ENCODE measurements at places on chromosomes 6 and 20.

DNA sequence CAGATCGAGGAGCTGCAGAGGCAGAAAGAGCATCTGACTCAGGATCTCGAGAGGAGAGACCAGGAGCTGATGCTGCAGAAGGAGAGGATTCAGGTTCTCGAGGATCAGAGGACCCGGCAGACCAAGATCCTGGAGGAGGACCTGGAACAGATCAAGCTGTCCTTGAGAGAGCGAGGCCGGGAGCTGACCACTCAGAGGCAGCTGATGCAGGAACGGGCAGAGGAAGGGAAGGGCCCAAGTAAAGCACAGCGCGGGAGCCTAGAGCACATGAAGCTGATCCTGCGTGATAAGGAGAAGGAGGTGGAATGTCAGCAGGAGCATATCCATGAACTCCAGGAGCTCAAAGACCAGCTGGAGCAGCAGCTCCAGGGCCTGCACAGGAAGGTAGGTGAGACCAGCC is 26.2 kb downstream of the C20orf173 start:
- DNase-seq = no peak

GRCh38 chr6:110282412-110282811 is 75.7 kb downstream of the METTL24 start:
- no peak for DNase-seq

GRCh38 chr6:27546522-27546921 is 73.6 kb upstream of the ZNF184 start:
- DNase-seq = no peak

DNA sequence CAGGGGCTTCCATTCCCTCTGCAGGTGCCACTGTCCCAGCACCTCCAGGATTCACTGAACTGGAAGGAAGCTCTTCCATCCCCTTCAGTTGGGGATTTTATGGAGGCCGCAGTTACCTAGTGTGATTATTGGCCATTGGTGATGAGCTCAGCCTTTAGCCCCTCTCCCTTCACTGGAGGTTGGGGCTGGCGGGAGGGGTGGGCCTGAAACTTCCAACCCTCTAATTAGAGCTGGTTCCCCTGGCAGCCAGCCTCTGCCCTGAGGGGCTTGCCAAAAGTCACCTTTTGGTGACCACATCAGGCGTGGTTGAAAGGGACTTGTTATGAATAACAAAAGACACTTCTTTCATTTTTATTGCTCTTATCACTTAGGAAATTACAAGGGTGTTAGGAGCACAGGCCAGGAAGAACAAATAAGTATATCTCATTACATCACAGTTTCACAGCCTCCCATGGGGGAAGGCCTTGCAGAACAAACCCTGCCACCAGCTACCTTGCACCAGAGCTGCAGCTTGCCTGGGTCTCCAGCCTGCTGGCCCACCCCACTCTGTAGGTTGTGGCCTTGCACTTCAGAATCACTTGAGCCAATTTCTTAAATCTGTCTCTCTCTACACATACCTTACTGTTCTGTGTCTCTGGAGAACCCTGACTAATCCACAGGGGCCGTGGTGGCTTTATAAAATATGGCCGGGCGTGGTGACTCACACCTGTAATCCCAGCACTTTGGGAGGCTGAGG is 5.0 kb downstream of the PYGB start:
- no peak for DNase-seq

GRCh38 chr6:45504947-45505346 is 127.2 kb upstream of the SUPT3H start:
- DNase-seq = no peak

DNA sequence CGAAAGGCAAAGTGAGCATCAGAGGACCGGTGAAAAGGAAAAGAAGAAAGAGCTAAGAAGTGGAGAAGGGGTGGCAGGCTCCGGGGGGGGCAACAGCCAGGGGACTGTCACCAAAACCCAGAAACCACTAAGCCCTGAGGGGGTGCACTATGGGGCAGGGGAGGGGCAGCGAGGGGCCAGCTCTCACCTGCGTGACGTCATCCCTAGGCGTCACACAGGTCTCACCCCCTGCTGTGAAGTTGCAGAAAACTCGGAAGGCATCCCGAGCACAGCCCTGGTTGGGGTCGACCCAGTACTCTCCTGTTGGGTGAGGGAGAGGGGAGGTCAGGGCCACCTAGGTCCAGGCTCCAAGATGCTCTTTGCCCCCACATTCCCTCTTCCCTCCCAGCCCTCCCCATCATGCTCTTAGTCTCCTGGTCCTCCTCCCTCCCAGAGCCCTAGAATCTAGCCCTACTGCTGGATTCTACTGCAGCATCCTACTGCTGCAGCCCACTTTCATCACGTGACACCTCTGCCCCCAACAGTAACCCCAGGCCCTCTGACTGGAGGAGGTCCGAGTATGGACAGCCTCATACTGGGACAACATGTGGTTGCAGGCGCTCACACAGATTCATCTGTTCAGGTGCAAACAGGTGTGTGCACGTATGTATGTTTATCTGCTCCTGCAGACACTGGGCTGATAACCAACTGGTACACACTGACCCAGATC is 27.4 kb downstream of the COL11A2 start:
- DNase-seq = no peak

GRCh38 chr6:39576556-39577303 is 148.5 kb downstream of the KIF6 start:
- DNase-seq = no peak

GRCh38 chr6:2658788-2659187 is 91.9 kb downstream of the MYLK4 start:
- no peak for DNase-seq

- DNase-seq = no peak
Measured at GRCh38 chr6:116072368-116072767, 11.7 kb upstream of the FRK start.

- no peak for DNase-seq
Measured at GRCh38 chr6:53325785-53326184, 23.0 kb downstream of the ELOVL5 start.

DNA sequence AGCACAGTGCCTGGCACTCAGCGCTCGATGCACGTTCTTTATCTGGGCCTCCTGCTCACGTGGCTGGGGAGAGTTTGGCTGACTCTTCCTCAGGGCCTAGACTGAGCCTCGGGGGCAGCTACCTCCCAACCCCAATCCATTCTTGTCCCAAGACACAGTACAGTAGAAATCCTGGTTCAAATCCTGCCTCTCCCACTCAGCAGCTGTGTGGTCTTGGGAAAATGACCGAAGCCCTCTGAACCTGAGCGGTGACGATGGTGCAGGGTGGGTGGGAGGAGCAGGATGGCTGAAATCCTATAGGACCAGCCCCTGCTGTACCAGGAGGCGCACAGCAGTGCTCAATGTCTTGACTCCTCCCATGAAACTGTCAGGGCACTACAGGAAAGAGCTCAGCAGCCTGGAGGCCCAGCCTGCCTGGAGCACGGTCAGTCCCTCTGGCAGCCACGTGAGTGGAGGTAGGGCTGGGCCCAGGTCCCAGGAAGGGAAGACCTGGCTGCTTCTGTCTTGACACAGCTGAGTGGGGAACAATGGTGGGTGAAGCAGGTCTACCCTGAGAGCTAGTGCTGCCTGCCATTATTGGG is 31.5 kb downstream of the PDRG1 start:
- no peak for DNase-seq

- no peak for DNase-seq
Measured at GRCh38 chr20:53617791-53618489, 24.3 kb upstream of the ZNF217 start.

DNA sequence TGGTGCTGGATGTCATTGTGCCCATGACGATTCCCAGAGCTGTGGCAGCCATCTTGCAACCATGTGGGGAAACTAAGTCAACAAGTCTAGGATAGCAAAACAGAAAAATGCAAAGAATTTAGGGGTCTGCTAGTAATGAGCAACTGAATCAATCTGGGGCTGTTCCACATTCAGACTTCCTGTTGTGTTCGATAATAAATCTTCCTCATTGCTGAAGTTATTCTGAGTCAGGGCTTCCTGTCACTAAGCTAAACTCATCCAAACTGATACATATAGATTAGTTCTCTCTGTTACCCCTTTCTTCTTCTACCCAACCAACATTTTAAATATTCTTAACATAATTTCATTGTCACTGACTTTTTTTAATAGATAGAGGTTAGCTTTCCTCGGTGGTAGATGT is 205.9 kb downstream of the HACE1 start:
- no peak for DNase-seq

DNA sequence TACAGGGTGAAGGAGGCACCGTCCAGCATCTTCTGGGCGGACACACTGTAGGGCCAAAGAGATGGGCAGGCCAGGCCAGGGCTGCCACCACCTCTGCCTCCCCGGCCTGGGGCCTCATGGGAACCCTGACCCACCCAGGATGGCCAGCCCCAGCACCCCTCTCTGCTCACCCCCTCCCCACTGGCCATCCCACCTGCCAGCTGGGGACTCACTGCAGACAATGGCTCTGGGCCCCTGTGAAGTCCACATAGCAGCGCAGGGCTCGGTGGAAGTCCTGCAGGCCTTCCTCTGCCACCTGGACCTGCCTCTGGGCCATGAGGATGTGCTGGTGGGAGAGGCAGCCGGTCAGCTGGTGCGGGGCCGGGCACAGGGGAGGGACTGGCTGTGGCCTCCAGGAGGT is 3.6 kb upstream of the C20orf144 start:
- no peak for DNase-seq

- no peak for DNase-seq
Measured at GRCh38 chr6:55276745-55277530, 50.3 kb upstream of the GFRAL start.
